Hippocampal formation (tissue), 2 donors: ENCODE measurements at places on chromosomes 11 and 22.

GRCh38 chr22:45242778-45243191 lies 2.1 kb upstream of the KIAA0930 start:
- peak; percentile 71 for DNase-seq

DNA sequence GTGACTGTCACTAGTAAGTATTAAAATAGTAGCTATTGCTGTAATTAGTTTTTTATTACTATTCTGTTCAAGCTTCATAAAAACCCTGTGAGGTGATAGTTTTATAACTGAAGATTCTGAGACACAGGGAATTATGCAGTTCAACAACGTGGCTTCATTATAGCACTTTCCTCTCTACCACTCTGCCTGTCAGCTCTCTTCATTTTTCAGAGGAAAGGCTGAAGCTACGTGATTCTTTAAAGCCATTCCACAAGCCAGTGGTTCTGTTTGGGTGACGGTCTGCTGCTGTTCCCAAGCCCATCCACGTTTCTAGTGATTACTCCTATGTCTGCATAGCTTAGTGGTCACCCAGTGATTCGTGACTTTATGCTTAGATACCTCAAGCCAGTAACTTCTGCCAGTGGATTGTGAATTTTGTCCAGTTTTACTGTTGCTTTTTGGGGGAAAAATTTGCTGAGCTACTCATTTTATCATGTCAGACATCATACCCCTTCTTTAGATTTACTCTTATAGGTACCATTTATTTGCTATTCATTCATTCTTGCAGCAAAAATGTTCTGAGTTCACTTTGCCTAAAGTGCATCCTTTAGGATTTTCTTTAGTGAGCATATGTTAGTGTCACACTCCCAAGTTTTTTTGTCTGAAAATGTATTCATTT lies 59.8 kb downstream of the UVRAG start:
- no peak for DNase-seq

DNA sequence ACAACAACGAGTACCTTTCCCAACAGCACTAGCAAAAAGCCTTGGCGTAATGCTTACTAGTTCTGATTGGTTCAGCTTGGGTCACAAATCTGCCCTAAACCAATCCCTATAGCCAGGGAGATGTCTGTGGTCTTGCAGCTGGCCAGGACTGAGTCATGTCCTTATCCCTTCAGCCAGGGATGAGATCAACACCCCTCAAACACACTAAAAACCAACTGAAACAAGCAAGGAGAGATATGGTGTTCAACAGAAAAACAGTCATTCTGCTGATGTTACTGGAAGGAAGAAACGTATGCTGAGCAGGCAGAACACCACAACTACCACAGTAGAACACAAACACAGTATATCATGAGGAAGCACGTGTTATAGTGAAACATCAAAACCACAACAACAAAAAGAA lies 375.6 kb downstream of the LARGE1 start:
- DNase-seq, result no peak

- DNase-seq, result no peak
Measured at GRCh38 chr11:27058456-27058855, 17.8 kb downstream of the BBOX1 start.
